ENCODE measurements at places on chromosomes 6 and 20. TPM values are rescaled to one million over a fixed set of nuclear protein-coding genes. Genes with fewer than 3 reads are reported as not detected.

- no peak for DNase-seq
Measured at GRCh38 chr6:167799033-167799821, 27.5 kb upstream of the AFDN start.

DNA sequence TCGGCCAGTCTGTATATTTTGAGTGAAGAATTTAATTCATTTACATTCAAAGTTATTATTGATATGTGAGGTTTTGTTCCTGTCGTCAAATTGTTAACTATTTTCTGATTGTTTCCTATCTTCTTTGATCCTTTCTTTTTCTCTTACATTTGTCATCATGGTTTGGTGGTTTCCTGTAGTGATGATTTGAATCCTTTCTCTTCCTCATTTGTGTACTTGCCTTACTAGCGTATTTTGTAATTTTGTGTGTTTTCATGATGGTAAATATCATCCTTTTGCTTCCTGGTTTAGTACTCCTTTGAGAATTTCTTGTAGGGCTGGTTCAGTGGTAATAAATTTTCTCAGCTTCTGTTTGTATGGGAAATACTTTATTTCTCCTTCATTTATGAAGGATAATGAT is 151.7 kb upstream of the CEP162 start:
- no peak for DNase-seq

DNA sequence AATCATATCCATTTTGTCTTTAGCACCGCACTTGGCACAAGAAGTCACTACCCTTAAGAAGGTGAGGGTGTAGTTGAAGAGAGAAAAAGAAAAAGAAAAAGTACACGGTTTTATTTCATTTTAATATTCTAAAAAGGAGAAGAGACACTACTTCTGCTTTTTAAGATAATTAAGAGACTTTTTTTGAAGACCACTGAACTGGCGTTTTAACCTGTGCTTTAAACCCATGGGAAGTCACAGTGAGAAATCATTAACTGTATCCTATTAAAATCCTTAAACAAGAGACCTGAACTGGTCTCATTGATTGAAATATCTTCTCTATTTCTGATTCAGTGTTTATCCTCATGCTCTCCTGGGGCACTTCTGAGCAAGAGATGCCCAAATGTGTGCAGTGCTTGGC is 243.5 kb downstream of the TMEM242 start:
- DNase-seq: no peak

DNA sequence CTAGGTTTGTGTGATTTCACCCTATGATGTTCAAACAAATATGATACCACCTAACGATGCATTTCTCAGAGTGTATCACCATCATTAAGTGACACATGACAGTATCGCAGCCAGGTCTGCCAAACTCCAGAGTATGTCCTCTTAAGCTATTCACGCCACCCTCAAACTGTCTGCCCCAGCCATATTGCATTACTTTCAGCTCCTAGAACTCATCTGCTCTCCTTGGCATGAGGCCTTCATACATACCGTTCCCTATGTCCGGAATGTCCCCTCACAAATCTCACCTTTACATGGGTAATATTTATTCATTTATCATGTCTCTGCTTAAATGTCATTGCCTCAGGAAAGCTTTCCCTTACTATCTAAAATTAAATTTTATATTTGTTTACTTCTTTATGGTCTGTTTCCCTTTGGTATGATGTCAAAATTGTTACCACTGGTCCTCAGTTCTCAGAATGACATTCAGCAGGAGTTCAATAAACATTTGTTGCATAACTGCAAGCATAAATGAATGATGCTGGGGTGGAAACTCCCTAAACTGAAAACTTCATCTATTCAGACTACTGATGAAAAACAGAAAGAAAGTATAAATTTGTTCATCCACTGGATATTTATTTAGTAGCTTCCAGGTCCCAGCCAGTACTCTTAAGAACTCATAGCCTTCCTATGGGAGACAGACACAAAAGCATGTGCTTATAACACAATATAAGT is 3.2 kb downstream of the SESN1 start:
- no peak for DNase-seq

DNA sequence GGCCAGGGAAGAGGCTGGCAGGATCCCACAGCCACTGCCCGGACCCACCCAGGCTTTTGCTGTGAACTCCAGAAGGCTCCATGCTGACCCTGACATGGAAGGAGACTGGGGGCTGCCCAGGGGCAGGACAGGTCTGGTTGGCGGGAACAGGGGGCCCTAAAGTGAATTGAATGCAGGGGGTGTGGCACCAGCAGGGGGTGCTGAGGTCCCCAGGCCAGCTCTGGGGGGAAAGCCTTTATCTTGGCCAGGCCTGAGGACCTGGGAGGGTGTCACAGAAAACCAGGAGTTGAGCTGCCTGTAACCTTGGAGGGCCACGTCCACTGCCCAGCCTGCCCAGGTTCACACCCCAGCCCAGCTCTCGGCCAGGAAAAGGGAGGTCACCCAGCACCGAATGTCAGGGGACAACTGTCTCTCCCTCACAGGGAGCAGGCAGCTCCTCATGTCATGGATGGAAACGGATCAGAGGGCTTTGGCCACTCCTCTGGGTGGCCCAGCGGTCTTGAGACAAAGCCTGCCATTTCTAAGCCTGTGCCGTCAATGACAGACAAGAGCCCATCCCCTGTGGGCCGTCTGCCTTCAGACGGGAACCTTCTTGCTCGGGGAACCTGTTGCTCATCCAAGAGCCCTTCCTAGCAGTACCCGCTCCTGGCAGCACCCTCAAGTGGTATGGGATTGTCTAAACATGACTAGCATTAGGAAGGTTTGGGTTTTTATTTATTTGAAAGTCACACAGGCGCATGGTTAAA is 2.9 kb upstream of the YTHDF1 start:
- DNase-seq: no peak

Gene EPPIN
- total RNA-seq: not detected

All from IMR-90 (cell line).